ENCODE measurements at places on chromosomes 13 and 19. TPM values are rescaled to one million over a fixed set of nuclear protein-coding genes. Genes with fewer than 3 reads are reported as not detected.

Gene NCR1
- total RNA-seq = 0.41 TPM

Gene BST2
- 99.7 TPM for total RNA-seq

- no peak for ATAC-seq
Measured at GRCh38 chr13:112056739-112057438, 10.1 kb upstream of the SOX1 start.

GRCh38 chr19:50320596-50320995 is 8.6 kb downstream of the KCNC3 start:
- no peak for ATAC-seq

Gene ZNF177
- total RNA-seq = 6.8 TPM

- peak; percentile 48 for ATAC-seq
Measured at GRCh38 chr13:111216166-111216960, 101.3 kb downstream of the ARHGEF7 start.

DNA sequence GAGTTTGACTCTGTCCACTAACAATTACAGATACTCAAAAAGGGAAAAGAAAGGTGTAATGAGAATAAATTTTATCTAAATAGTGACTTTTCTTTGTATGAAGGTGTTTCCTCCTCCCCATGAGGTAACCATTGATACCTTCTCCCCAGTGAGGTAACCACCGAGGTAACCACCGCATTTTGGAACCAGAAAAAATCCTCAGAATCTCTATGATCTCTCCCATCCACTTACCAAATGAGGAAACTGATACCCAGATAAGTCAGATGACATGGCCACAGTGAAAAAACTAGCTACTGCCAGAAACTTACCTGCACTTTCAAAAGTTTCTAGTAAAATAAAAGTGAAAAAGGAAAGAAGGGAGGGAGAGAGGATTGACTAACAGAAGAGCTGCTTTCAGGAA is 124.0 kb upstream of the FNDC3A start:
- ATAC-seq = no peak

Gene SLC25A41
- total RNA-seq = 0.41 TPM

DNA sequence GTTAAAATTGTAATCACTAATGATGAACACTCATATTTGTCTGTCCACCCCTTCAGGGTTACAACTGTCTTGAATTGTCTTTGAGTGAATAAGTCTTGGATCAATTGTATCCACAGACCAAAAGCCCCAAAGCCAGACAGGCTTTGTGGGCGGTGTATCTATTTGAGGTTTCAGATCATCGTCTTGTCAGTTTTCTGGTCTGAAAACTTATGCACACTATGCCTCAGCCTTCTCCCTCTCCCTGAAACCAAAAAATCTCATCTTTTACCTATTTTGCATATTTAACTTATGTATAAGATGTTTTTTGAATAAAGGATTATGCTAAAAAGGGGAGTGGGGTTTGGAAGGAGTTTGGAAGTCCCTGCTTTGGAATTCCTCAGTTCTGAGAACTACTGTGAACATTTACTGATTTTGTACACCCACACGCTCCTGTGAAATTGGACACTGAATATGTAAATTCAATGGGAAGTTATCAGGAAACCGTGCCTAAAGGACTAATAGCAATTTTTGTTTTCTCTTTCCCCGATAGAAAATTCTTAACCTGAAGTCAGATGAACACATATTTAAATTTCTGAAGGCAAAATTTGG is 52.1 kb downstream of the DPY19L3 start:
- ATAC-seq = peak; percentile 95

Gene ALOX5AP
- 0.50 TPM for total RNA-seq

Gene PLPPR3
- total RNA-seq = 1.7 TPM

DNA sequence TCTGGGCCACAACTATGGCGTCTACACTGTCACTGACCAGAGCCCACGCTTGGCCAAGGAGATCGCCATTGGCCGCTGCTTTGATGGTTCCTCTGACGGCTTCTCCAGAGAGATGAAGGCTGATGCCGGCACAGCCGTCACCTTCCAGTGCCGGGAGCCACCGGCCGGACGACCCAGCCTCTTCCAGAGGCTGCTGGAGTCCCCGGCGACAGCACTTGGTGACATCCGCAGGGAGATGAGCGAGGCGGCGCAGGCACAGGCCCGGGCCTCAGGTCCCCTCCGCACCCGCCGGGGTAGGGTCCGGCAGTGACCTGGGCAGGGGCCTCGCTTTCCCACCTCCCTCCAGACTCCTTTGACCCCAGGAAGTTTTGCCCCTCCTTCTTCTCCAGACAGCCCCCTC is 7.6 kb downstream of the CILP2 start:
- no peak for ATAC-seq
